GM12864 (cell line): ENCODE measurements at places on chromosomes 12 and 14.

- no peak for DNase-seq
Measured at GRCh38 chr12:54383041-54383609, 1.4 kb downstream of the ZNF385A start.

- no peak for DNase-seq
Measured at GRCh38 chr12:29050503-29050902, 98.6 kb upstream of the FAR2 start.

DNA sequence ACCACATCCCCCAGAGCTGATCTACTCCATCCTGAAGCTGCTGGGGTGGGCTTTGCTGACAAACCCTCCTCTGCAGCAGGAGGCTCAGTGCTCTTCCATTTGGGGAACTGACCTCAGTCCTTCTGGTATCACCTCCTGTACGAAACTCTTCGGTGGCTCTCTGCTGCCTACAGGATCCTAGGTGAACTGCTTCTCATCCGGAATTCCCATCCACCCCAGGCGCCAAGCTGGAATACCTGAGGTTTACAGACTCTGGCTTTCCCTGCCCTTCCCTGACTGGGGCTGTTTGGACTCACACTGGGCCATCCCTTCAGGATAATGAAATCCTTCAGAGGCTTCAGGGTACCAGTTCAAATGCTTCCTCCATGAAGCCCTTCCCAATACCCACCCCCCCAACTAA is 26.2 kb downstream of the GCN1 start:
- DNase-seq = no peak

- DNase-seq = no peak
Measured at GRCh38 chr14:81535396-81536164, 1.9 kb upstream of the SEL1L start.

DNA sequence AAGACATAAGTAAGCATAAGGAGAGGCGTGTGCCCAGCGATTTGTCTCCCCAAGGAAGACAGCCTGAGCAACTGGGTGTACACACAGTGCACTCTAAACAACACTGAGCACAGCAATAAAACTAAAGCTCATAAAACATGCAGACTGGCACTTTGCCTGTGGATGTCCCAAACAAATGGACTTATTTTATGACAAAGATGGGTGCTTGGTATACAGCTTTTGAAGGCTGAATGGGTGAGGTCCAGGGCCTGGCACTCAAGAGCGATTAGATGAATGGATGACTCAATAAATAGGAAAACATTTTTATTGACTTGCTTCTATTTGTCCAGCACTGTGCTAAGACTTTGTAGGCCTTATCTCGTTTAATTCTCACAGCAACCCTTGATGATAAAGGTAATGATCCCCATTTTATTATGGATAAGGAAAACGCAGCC is 28.5 kb downstream of the LGMN start:
- no peak for DNase-seq

DNA sequence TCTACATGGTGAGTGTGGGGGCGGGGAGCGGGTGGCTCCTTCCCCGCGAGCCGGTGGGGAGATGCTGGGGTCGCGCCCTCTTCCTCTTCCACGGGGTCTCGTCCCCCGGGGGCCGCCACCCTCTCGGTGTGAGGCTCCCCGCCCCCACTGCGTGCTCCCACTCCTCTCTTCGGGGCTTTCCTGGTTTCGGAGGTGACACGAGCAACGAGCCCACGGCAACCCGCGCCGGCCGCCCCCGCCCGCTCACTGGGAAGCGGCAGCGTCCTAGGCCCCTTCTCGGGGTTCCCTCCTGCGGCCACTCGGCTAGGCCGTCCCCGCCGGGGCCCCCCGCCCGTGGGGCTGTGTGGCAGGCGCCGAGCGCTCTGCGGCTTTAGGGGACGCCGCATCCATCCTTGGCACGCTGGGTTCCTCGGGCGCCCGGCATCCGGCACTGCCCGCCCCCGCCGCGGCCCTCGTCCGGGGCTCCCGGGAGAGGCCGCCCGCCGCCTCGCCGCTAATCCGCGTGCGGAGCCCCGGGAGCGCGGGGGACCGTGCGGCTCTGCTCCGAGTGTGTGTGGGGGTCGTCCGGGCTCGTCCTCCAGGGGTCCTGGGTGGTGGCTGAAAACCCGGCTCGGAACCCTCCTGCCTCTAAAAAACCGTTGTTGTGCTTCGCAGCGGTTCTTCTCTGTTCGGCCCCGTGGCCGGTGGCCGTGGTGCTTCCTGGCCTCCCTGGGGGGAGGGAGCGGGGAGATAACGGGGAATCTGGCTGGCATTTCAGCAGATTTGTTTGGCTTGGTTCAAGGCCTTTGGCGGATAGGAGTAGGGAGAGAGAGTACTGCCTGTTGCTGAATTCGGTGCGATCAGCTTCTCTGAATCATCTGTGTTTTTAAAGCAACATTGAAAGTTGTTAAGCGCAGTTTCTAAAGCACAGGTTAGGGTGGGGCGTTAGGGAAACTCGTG is 1.0 kb downstream of the PCNX1 start:
- no peak for DNase-seq

GRCh38 chr12:77816196-77816595 is 14.5 kb upstream of the NAV3 start:
- no peak for DNase-seq

DNA sequence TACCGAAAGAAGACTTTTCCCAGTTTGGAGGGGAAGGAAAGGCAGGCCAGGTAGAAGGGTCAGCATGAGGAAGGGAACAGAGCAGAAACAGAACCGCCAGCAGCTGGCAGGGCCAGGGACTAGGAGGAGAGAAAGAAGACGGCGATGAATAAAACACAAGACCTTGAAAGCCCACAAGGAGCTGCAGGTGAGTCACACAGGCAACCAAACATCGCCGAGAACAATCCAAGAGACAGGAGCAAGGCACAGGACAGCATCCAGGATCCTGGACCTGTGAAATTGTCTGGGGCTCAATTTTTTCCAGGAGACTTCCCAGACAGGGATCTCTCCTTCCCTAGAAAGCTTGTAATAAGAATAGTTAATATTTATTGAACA is 47.3 kb downstream of the NUAK1 start:
- no peak for DNase-seq

GRCh38 chr12:101117842-101118241 is 92.2 kb downstream of the SLC5A8 start:
- DNase-seq = no peak

DNA sequence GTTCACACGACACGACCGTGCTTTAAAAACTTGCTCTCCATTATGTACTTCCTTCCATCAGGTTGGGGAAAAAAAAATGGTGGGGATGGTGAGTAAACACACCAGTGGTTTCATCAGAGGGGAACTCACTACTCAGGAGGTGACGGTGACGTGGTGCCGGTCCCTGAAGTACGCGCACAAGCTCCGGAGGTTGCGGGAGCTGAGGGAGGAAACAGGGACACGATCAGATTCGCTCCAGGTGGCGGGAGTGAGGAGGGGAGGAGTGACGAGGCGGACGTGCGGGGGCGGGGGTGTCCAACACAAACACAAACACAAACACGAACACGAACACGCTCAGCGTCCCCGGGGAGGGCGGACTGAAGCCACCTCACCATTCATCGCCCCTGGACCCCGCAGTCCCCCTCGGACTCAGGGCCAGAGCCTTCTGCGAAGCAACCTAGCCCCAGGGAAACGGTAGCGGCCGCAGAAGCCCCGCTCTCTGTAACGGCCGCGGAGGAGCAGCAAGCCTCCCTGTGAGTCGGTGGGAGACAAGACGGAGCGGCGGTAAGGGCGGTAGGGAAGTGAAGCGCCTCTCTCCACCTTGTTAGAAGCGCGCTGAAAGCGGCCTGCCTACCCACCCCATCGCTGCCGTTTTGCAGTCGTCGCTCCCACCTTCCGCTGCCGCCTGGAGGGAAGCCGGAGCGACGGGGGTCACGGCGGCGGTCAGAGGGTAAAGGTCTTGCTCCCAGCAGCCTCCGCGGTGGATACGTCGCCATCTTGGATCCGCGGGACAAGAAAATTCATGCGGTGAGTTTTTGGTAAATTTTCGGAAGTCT is at the start of gene CNOT2:
Gene CNOT2 (plus strand): TSS at position 739 of the 815 bp plus-strand sequence. CDS start 34,794 bp downstream, outside the sequence.
- peak; percentile 68 for DNase-seq

GRCh38 chr12:25712169-25712568 is 159.1 kb upstream of the LMNTD1 start:
- peak; percentile 49 for DNase-seq

DNA sequence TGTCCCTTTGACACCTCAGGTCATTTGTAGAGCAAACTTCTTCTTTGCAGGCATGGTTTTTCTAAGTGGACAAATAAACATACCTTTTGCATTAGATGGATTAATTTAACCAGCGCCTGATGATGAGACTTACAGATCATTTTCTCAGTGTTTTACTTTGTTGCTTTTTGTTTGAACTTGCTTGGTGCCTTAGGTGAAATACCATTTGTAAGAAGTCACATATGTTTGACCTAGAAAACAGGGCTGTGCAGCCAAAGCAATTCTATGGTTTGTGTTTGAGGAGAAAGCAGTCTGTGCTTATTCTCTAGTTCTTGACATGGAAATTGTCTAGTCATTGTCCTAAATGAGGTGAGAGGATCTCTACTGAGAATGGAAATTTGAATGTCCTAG is 111.1 kb downstream of the DIP2B start:
- no peak for DNase-seq

DNA sequence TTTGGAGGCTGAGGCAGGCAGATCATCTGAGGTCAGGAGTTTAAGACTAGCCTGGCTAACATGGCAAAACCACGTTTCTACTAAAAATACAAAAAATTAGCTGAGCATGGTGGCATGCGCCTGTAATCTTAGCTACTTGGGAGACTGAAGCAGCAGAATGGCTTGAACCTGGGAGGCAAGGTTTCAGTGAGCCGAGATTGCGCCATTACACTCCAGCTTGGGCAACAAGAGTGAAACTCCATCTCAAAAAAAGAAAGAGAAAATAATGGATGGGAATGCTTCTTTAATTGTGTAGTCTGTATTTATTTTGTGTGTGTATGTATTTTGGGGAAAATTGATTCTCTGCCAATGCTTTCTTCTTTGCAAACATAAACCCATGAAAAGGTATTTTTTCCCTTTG is 32.5 kb downstream of the SRGAP1 start:
- DNase-seq = no peak

GRCh38 chr14:103712633-103713247 is 2.5 kb downstream of the XRCC3 start:
- no peak for DNase-seq

DNA sequence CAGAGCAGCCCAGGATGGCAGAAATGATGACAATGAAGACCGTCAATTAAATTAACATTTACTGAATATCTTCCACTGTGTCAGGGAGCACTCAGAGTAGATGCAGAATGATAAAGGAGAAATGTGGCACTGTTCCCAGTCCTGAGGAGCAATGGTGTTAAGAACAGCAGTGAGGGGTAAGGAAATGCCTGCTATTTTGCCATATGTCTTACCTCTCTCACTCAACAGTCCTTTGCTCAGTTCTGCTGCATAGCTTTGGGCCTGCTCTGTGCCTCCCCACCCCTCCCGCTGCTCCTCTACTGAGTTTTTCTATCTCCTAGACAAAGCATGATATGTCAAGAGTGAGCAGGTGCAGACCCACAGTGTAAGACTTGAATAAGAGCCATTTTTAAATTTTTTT is 318.8 kb downstream of the NAV3 start:
- DNase-seq = no peak

- DNase-seq = no peak
Measured at GRCh38 chr12:106072751-106073150, 66.0 kb downstream of the NUAK1 start.

- no peak for DNase-seq
Measured at GRCh38 chr12:15227004-15227679, 5.9 kb upstream of the RERG start.

GRCh38 chr12:68013181-68013580 is 23.9 kb downstream of the IFNG-AS1 start:
- DNase-seq = no peak
